ENCODE measurements at places on chromosomes 12 and 14.

GRCh38 chr14:91413547-91414474 lies 3.8 kb downstream of the CCDC88C start:
- DNase-seq, result no peak

DNA sequence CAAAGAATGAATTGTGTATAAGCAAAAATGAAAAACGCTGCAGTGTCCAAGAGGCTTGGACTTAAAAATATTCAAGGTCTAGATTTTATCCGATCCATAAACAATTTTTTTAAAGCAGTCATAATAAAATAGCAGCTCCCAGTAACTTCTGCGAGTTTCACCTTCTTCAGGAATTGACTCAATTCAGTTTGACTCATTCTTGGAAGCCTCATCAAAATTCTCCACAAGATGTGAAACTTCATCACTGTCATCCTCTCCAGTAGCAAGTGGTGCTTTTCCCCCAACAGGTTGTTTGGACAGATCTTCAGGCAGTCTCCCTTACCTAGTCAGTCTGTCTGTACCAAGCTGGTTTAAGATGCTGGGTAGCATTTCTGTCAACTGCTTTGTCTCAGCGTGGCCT lies 93.5 kb upstream of the FOXG1 start:
- DNase-seq, result no peak

DNA sequence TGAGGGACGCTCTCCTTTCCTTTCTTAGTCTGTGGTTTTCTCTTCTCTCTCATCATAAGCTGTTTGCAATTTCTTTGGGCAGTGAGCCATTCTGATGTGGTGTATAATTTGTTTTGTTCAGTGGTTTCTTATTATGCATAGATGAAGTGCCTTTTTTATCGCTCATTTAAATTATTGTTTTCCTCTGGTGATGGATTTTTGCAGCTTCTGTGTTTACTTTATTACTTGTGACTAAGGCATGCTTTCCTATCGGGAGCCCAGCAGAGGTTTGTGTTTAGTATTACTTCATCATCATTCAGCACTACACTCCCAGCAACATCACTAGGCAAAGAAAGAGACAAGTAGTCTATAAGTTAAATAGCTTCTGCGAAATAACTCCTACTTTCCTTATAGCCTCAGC lies 586.6 kb upstream of the NOVA1 start:
- no peak for DNase-seq

DNA sequence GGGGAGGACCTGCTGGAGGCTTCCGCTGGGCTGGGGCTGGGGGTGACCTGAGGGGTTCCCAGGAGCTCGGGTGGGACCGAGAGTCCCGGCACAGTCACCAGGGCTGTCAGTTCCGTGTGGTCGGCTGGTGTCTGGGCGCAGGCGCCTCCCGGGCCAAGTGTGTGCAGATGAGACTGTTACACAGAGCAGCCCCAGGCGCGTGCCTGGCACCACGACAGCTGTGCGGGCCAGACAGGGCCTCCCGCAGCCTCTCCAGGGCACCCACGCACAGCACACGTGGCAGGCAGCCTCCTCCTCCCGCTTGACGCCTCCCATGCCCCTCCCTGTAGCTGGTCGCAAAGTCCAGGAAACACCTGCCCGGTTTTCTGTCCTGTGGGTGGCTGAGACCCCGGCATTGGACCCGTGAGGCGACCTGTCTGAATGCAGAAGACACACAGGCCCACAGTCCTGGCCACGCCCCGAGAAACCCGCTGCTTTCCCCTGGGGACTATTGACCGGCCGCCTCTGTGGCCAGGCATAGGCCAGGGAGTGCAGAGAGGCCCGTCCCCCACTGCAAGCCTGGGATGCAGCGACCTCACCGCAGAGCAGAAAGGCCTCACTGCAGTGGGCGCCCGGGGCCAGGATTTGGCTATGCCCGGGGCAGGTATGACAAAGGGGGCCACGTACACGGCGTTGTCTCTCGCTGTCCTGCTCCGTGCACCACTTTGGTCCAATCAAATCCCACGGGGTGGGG lies 12.1 kb upstream of the GALNT9 start:
- no peak for DNase-seq

- DNase-seq, result peak; percentile 67
Measured at GRCh38 chr14:50082784-50083466, 33.4 kb downstream of the VCPKMT start.

- DNase-seq, result no peak
Measured at GRCh38 chr14:100384819-100385813, 62.0 kb downstream of the SLC25A47 start.

GRCh38 chr12:116353958-116354357 lies 76.5 kb upstream of the MED13L start:
- no peak for DNase-seq

GRCh38 chr12:123111498-123112165 lies 39.3 kb downstream of the PITPNM2 start:
- DNase-seq, result no peak

GRCh38 chr12:131986910-131987309 lies 37.2 kb downstream of the EP400 start:
- DNase-seq, result no peak

GRCh38 chr12:59194794-59195193 lies 274.5 kb upstream of the LRIG3 start:
- DNase-seq, result no peak

DNA sequence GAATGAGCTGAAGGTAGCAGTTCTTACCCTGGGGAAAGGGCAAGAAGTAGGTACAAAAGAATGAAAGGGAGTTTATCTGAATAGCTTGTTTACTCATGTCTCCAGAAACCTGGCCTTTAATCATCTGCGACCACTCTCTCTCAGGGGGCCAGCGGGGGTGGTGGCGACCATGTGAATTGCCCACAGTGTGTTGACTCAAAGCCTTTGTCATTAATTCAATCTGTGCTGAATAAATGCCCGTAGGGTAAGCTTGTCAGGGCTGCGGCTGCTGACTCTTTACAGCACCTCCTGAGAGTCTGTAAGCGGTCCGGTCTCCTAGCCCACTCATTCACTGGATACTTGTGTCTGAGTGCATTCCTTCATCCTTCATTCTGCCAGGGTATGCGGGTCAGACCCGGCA lies 874.4 kb downstream of the SLC6A15 start:
- no peak for DNase-seq

GRCh38 chr14:68630081-68630571 lies 162.7 kb downstream of the ZFP36L1 start:
- no peak for DNase-seq

GRCh38 chr12:65885312-65885711 lies 61.0 kb downstream of the HMGA2 start:
- DNase-seq, result no peak

DNA sequence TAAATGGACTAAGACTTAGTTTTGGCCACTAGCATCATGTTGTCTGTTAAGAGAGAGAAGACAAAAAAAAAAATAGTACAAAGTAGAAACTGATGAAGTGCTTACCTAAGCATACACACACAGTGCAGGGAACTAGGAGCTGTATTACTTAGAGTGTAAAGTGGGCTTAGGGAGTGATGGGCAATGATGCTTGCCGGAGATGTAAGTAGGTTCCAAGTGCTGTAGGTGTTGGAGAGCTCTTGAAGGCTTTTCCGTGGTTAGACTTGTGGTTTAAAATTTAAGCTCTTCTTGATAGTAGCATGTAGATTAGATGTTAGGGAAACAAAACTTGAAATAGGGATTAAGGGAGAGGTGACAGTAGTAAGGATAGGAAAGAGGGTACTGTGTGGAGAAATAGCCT lies 34.7 kb downstream of the MIA2 start:
- no peak for DNase-seq

DNA sequence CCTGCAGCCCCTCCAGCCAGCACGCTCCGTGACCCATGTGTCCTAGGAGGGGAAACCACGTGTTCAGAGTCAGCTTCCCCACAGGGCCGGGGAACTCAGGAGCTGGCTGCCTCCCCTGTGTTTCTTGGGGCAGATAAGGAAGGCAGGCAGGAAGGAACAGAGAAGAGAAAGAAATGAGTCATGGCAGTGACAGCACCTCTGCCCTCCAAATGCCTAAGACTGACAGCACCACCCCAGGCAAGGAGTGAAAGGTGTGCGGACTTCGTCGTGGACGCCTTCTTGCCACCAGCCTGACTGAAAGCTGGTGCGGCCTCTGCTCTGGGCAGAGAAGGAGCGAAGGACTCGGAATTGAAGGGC lies 167.0 kb upstream of the FKBP4 start:
- DNase-seq, result no peak

DNA sequence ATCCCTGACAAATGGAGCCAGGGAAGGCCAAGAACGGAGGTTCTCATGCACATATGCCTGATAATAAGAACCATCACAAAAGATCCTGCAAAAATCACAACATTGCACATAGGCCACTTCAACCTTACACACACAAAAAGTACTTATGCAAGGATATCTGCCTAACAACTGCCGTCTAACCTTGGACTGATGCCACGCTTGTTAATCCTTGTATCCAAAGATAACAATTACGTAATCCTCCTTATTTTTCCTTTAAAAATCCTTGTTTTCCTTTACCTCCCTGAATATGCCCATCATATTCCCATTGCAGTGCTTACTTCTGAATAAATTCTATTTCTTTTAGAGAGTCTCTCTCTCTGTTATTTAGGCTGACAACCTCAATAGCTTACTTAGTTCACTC lies 59.5 kb downstream of the TMEM116 start:
- no peak for DNase-seq

DNA sequence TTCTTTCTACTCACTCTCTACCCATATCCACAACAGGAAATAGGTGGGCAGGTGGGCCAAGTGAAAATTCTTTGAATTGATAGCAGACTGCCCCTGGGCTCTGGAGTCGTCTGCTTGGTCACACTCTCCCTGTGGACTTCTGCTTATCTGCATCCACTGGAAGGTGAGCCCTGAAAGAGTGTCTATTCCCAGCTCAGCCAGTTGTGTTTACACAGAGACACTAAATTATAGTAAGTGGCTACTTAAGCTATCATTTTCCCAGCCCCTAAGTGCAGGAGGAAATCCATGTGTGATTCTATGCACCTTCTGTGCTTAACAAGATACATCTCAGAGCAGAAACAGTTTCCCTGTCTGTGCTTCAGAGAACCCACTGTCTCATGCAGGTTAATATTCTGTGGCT lies 338.4 kb downstream of the FUT8 start:
- DNase-seq, result no peak

- no peak for DNase-seq
Measured at GRCh38 chr12:63410197-63410596, 258.1 kb downstream of the DPY19L2 start.

- no peak for DNase-seq
Measured at GRCh38 chr14:103890821-103891666, 37.2 kb upstream of the TDRD9 start.

GRCh38 chr12:93808169-93808899 lies 131.2 kb downstream of the CRADD start:
- no peak for DNase-seq

DNA sequence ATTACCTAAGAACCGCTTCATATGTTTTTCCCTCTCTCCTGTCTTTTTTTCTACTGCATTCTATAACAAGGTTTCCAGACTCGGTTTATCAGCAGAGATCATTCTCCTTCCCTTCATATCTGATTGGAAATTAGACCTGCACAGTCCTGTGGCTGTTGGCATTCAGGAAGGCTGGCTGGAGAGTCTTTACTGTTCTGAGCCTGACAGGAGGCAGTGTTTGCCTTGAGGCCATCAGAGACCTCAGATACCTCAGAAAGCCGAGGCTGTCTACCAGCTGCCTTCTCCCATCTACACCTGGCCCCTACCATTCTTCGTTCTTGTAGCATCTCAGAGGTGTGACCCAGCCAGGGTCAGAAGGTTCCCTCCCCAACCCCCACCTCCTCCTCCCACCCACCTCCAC lies 182.0 kb downstream of the CAND1 start:
- no peak for DNase-seq

DNA sequence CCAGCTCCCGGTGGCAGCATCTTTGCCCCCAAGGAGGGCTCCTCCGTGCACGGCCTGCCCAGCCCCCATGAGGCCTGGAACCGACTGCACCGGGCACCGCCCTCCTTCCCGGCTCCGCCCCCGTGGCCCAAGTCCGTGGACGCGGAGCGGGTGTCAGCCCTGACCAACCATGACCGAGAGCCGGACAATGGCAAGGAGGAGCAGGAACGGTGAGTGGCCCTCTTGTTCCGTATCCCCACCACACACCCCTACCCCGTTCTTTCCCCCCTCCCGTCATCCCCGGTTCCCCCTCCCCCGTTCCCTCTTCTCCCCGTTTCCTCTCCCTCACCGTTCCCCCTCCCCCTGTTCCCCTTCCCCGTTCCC lies 28.3 kb downstream of the LRCOL1 start:
- no peak for DNase-seq

GRCh38 chr14:75661499-75661814 lies 411 bp downstream of the TTLL5 start:
- no peak for DNase-seq

DNA sequence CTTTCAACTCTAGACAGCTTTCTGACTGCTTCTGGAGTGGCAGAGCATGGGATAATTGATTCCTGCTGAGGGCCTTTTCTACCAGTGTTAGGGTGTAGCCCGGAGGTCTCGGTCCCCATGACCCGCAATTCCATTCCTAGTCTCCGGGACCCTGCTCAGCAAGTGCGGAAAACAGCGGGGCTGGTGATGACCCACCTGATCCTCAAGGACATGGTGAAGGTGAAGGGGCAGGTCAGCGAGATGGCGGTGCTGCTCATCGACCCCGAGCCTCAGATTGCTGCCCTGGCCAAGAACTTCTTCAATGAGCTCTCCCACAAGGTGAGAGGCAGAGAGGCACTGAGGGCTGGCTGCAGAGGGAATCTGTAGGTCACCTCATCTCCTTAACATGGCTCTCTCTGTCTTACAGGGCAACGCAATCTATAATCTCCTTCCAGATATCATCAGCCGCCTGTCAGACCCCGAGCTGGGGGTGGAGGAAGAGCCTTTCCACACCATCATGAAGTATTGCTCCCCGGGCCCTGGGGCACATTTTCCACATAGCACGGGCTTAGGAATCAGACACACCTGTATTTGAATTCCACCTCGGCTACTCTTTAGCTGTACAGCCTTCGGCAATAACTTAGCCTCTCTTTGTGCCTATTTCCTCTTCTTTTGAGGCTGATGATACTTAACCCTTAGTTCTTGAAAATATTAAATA lies 5.6 kb upstream of the GAPDH start:
- no peak for DNase-seq

GRCh38 chr12:2355198-2355597 lies 302.4 kb downstream of the CACNA1C start:
- DNase-seq, result no peak

DNA sequence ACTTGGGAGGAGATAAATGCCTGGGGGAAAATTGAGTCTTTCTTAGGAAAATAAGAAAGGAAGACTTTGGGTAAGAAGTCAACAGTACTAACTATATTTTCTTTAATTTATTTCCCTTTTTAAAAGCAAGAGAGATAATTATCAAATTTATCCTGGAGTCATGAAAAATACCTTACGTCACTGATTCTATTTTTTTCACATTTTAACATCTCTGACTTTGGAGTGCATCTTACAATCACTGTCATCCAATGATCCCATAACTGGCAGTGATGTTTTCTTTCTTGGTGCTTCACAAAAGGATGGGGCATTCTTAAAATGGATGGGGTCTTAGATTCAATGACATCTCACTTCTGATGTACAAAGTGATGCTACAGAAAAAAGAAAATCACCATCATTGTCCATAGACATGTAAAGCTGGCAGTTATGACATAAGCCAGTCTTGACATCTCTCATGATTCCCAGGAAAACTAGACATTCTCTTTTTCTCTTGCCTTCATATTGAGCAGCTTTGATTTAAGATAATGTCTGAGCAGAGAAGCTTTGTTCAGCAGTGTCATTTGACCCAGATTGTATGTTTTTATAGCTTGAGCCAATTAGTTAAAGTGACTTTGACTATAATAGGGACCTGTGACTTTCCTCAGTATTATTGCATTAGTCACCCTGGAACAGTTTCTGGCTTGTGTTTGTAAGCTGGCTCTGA lies 236.2 kb downstream of the EGLN3 start:
- no peak for DNase-seq

All from activated naive CD4-positive, alpha-beta T cell (primary cell).